Smooth muscle cell of the umbilical artery (primary cell): ENCODE measurements at places on chromosomes 3 and 15. TPM values are rescaled to one million over a fixed set of nuclear protein-coding genes. Genes with fewer than 3 reads are reported as not detected.

Gene AP2M1
- 561 and 564 TPM in 2 replicates for total RNA-seq

Gene MUC4
- total RNA-seq, result not detected in 2 replicates

Gene NME9
- not detected in 2 replicates for total RNA-seq

Gene SNX33
- 19.6 and 22.1 TPM in 2 replicates for total RNA-seq

Gene SECISBP2L
- 24.9 and 29.8 TPM in 2 replicates for total RNA-seq

Gene MKRN3
- under 0.01 TPM in 1 of 2 replicates, not detected in the other for total RNA-seq

Gene ARGFX
- total RNA-seq, result not detected in 2 replicates

Gene CHRNB4
- total RNA-seq, result not detected in 2 replicates

Gene PLSCR2
- total RNA-seq, result not detected in 2 replicates
